ENCODE measurements at places on chromosomes 12 and 14.

GRCh38 chr12:25377469-25378177 lies 126.9 kb upstream of the KRAS start:
- no peak for DNase-seq

GRCh38 chr12:72133497-72134055 lies 138.6 kb upstream of the TRHDE start:
- no peak for DNase-seq

- no peak for DNase-seq
Measured at GRCh38 chr14:90703841-90704737, 112.1 kb downstream of the TTC7B start.

GRCh38 chr12:1122786-1123185 lies 131.8 kb downstream of the ERC1 start:
- DNase-seq = no peak

DNA sequence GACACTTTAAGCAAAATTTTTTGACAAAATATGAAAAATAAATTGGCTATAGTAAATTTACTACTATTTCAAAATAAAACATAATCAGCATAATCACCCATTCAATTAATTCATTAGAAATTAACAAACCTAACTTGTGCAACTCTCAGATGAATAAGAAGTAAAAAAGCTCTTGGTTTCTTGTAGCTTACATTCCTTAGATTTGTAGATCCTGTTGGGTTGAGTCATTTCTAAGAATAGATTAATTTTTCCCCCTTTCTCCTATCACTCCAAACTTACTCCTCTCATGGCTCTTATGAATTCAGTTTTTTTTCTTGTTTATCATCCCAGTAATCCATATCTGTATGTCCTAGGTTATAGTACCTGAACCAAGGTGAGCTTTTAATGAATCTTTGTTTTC lies 230.9 kb upstream of the LRIG3 start:
- DNase-seq = no peak

GRCh38 chr14:99058542-99058941 lies 213.5 kb downstream of the BCL11B start:
- no peak for DNase-seq

DNA sequence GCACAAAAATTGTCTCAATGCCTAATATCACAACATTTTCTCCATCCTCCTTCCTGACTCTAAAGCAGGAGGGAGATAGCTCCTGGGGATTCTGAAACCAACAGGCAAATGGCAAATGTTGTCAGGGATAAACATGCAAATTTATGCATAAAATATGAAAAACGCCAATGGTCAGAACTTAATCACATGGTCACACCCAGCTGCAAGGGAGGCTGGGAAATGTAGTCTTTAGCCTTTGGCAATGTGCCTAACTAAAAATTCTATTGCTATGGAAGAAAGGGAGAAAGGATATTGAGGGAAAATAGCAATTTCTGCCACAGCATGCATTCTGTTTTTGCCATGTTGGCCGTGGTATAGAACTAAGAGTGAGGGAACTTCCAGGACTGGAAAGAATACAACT lies 11.7 kb upstream of the OASL start:
- no peak for DNase-seq
